ENCODE measurements at places on chromosomes 2 and 18.

DNA sequence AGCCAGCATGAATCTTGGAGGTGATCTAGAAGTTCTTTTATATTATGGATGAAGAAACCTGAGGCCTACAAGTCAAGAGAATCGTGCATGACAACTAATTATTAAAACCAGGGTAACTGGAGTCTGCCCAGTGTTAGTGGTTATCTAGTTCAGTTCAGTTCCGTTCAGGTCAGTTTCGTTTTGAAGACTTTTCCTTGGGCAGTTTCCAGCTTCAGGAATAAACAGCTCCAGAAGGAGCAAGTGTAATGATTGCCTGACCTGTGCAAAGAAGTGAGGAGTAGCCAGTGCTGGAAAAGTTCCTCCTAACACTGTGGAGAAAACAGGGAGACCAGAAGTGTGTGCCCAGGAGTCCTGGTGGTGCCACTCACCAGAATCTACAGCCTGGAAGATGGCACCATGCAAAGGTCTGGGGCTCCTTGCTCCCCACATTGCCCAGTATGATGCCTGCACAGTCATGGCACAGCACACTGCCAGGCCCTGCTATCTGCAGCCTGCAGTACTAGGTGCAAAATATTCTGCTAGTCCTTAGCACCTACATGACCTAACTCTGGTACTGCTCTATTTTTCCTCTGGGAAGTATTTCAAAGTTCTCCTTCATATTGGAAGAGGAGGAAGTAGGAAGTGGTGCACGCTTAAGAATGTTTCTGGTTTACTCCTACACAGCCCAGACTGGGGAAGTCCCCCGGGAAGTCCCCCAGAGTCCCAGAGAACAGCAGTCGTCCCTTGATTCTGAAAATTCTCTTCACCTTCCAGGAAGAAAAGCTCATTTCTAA lies 65.8 kb downstream of the SUMO1 start:
- DNase-seq, result no peak

- peak; percentile 26 for DNase-seq
Measured at GRCh38 chr2:112153179-112153490, 14.9 kb downstream of the FBLN7 start.

DNA sequence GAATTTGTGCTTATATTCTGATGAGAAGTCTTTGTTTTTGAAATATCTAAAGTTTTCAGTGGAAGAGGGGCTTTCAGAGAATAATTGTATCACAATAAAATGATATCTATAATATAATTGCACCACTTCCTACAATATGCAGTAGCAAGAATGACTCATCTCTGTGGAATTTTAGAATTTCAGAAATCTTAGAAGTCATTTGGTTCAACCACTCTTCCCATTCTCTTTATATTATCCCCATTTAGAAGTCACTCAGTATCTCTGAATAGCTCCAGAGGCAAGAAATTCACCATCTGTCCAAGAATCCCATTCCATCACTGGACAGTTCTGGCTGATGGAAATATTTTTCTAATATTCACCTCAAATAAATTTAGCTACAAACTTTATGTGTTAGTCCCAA lies 59.3 kb upstream of the CCDC68 start:
- no peak for DNase-seq

GRCh38 chr2:9617749-9618148 lies 13.0 kb downstream of the YWHAQ start:
- no peak for DNase-seq

DNA sequence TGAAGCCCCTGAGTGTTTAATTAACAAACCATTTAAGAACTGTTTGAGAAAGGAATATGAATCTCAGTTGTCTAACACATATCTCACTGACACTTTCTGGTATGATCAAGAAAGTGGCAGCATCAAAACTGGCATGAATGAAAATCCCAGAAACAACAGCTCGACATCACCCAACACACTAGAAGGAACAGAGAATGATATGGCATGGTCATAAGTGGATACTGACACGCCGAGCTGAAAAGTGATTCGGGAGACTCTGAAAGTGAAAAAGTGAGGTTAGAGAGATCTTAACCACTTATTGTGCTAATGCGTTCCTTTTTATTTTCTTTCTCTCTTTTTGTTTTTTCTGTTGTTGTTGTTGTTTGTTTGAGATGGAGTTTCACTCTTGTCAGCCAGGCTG lies 37.9 kb downstream of the MRPL35 start:
- no peak for DNase-seq

DNA sequence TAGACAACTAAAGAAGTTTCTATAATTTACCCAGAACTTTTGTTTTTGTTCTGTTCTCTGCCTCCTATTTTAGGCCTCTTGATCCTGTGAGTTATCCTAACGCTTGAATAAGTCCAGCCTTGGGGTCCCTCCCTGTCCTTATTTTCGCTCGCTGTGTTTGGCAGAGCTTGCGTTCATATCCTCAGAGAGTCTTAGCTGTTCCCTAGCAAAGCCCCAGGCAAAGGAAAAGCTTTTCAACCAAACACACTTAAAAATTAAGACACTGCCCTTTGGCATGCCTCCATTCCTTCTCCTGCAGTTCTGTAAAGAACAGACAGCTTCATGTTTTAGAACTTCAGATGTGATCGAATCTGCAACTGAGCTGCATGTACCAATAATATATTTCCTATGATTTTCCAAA lies 517.2 kb downstream of the SUCLG1 start:
- DNase-seq, result no peak

GRCh38 chr2:65491381-65491905 lies 59.0 kb upstream of the SPRED2 start:
- DNase-seq, result no peak

DNA sequence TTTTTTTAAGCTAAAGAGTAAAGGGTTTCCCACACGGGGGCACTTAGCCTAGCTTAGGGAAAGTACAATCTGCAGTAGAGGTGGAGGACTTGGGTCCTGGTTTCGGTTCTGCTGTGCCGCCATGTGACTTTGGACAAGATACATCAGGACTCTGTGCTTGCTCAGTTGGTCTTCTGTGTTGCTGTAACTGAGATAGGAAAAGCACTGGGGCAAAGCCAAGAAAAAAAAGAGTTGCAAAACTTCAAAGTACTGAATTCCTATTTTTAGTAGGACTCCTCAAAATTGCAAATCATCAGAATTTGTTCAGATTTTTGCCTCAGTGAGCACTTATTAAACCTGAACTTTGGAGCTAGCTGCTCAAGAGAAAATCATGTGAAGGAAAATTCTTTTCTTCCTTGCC lies 96.3 kb upstream of the STON1 start:
- no peak for DNase-seq

DNA sequence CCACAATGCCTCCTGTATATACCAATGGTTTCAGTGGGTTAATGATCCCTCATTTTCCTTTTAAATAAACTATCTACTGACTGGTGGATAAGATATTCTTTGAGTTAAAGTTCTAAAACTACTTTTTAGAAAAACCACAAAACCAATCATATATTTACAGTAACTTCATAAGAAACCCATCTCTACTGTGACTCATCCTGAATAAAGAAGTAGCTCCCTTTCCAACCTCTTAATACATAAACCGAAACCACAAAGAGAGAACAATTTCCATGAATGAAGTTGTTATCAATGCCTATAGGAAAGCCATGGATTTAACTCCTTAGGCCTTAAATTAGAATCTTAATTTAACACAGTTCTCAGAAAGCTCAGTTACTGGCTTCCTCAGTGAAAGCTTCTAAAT lies 227.0 kb upstream of the SMAD7 start:
- DNase-seq, result no peak

GRCh38 chr18:54453996-54454395 lies 96.3 kb downstream of the C18orf54 start:
- DNase-seq, result no peak

DNA sequence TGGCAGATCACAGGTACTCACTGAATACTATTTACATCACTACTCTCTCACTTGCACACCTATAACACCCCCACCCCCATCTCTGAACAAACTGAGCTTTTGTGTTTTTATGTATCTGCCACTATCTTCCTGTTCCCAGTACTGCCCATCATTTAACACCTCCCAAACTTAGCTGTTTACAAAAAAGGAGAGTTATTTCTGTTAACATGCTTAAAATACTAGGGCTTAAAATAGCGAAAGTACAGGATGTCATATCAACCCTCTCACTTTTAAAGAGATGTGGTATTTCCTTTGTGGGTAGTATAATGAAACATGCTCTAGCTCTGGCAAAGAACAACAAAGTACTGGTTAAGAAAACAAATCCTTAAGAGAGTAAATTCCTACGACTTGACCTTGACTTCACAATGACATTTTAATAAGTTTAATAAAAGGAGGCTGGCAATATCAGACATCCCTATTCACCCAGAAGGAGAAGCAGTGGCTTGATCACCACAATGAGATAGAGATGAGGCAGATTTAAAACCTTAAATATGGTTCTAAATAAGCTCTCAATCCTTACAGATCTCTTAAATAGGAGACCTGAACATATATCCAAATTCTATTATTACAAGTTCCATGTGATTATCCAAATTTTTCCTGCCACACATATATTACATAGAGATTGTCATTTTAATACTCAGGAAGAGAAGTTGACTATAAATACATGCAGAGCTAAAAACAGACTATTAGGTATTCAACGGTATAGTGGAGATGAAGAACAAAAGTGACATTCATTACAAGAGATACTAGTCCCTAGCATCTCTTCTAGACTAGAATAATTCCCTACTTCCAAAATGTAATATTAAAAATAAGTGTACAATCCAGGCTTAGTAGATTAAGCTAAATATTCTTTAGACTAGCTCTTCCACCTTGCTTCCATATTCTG lies 36.9 kb downstream of the TRAK2 start:
- DNase-seq, result no peak

- DNase-seq, result no peak
Measured at GRCh38 chr2:234792621-234793022, 159.2 kb upstream of the SH3BP4 start.

DNA sequence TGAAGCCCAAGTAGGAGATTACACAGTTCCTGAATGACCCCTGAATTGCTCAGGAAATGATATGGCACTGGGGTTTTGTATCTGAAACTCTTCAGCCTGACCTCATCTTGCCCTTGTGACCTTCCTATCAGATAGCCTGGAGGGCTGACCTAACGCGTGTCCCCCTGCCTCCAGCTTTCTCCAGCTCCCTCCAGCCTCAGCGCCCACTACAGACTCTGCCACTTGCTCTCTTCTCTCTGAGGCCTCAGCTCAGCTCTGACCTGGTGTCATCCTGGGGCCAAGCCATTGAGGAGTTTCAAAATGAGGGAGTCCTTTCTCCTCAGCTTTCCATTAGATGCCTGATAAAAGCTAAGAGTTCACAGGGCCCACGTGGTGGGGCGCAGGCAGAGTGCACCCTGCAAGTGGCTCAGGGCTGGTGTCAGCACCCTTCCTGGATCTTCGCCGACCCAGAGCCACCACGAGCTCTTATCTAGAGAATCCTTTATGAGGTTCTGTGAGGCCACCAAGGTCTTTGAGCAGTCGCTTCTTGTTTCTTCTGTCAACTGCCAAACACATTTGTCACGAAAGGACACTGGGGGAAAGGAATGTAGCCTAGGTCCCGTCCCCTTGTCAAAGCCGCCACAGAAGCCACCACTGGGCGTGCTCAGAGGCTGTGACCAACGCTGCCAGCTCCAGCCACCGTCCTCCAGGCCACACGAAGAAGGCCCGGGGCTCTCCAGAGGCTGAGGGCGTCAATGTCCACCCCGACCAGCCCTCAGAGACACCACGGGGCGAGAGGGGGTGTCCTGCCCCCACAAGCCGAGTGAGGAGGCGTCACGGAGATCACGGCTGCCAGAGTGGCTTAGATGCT lies 131.3 kb upstream of the GPC1 start:
- DNase-seq, result no peak

DNA sequence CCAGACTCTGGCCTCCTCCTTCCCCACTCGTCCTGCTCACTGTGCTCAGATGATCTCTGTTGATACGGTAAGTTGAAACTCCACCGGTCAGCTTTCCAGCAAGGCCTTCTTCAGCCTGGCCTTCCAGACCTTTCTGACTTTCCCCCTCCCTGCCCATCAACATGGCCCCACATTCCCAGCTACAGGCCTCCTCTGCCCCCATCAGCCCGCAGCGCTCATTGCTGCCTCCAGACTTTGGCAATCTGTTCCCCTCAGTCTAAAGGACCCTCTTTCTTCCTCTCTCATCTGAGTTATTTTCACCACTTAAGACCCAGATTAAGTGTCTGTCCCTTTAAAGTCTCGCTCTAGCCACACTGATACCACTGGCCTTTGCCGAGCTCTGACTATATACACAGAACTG lies 10.6 kb downstream of the LOXHD1 start:
- no peak for DNase-seq

- DNase-seq, result no peak
Measured at GRCh38 chr2:202115479-202115971, 42.5 kb downstream of the KIAA2012 start.

GRCh38 chr2:140200764-140201163 lies 1420.6 kb upstream of the NXPH2 start:
- DNase-seq, result no peak

DNA sequence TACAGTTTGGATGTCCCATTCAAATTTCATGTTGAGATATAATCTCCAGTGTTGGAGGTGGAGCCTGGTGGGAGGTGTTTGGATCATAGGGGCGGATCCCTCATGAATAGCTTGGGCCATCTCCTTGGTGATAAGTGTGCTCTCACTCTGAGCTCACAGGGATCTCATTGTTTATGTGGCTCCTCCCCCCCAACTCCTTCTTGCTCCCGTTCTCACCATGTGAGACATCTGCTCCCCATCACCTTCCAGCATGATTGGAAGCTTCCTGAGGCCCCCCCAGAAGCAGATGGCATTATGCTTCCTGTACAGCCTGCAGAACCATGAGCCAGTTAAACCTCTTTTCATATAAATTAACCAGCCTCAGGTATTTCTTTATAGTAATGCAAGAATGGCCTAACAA lies 3.0 kb upstream of the INPP1 start:
- DNase-seq, result peak; percentile 54

DNA sequence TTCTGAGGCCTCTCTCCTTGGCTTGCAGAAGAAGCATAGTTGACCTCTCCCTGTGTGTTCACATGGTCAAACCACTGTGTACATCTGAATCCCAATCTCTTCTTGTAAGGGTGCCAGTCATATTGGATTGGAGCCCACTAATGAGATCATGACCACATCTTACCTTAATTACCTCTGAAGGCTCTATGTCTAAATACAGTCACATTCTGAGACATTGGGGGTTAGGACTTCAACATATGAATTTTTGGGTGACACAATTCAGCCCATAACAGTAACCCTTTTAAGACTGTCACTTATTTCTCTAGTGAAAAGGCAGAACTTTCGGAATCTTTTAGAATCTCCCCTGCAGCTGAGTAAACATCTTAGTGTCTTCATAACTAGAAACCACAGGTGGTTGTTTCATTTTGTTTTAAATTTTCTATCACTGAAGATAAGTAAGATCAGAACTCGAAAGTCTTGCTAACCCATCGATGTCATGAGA lies 33.3 kb downstream of the BMP10 start:
- DNase-seq, result no peak

DNA sequence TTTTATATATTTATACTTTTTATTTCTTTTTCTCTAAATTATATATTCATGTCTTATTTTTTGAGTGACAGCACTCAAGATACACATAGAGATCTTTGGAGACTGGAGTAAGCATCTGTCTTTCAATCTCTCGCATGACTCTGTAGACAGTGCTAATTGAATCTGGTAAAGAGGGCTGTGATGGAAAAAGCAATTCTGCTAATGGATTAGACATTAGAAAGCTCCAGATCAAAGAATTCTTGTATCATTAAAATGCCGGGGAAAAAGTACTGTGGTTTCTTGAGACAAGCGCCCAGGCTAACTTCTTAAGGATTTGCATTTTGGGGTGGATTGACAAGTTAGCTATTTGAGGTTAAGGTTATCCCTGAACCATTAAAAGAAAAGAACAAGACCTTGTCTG lies 383.1 kb upstream of the TNP1 start:
- no peak for DNase-seq

GRCh38 chr2:50763776-50764175 lies 268.2 kb downstream of the NRXN1 start:
- no peak for DNase-seq

Data from H1 (cell line).